ENCODE measurements at places on chromosomes 7 and 10.

GRCh38 chr7:40915071-40915470, 780.3 kb downstream of the SUGCT start:
- DNase-seq, result no peak

GRCh38 chr10:109592391-109592790, 330.9 kb downstream of the XPNPEP1 start:
- DNase-seq, result no peak

- DNase-seq, result no peak
These were observed 222.9 kb downstream of the TCERG1L start for GRCh38 chr10:131088619-131089018.

DNA sequence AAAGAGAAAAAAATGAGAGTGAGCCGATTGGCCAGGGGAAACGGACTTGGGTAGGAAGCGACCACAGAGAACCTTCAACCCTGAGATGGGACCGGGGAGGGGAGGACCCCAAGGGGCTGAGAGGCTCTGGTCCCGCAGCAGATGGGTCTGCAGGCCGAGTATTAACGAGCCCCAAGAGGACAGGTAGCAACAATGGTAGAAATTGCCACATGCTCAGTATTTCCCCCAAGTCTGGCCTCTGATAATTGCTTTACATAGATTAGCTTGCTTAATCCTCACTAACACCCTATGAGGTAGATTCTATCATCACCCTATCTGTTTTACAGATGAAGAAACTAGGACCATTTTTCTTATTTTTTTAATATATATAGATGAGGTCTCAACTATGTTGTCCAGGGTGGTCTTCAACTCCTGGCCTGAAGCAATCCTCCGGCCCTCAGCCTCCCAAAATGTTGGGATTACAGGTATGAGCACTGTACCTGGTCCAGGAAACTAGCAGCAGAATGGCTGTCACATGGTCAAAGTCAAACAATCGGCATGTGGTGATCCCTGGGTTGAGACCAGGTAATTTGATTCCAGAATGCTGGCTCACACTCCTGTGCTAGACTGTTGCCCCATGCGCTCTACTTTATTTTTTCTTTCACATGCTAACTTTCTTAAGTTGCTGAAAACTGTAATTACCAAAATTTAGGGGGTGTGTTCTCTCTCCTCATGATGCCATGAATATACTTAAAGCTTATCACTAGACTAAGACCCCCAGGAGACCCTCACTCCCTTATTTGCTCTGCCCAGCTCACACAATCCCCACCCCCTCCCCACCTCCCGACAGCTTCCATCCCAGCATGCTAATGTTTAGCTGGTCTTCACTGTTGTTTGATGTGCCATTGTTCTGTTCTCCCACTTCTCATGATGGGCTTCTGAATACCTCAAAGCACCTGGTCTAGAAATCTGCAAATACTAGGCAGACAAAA, 67.9 kb upstream of the AFAP1L2 start:
- no peak for DNase-seq

GRCh38 chr10:12484941-12485805, 135.8 kb downstream of the CAMK1D start:
- peak; percentile 42 for DNase-seq

- DNase-seq, result no peak
These were observed 994.4 kb upstream of the POT1 start for GRCh38 chr7:125924037-125924436.
